ENCODE measurements at places on chromosomes 7 and 10. TPM values are rescaled to one million over a fixed set of nuclear protein-coding genes. Genes with fewer than 3 reads are reported as not detected.

The COL17A1 gene
- total RNA-seq, result not detected

The CYP3A7 gene
- total RNA-seq, result not detected

The RTKN2 gene
- 2.4 TPM for total RNA-seq

The PPP1R3C gene
- total RNA-seq, result 15.7 TPM

The CNPY1 gene
- total RNA-seq, result not detected

The RADIL gene
- 3.4 TPM for total RNA-seq

The XRCC2 gene
- 1.4 TPM for total RNA-seq

The CYP2E1 gene
- total RNA-seq, result 3.1 TPM

The STEAP2 gene
- total RNA-seq, result not detected

The CLDN4 gene
- 0.50 TPM for total RNA-seq

The KDM7A gene
- total RNA-seq, result 8.8 TPM

The CDC14C gene
- not detected for total RNA-seq

The TMEM176B gene
- total RNA-seq, result not detected

The SYT15B gene
- 10.5 TPM for total RNA-seq

The MRPS24 gene
- 90.7 TPM for total RNA-seq

The DYNC1I1 gene
- 43.3 TPM for total RNA-seq

The GOLGA7B gene
- not detected for total RNA-seq

The POM121L12 gene
- total RNA-seq, result not detected

The TNRC18 gene
- total RNA-seq, result 198 TPM

The IFIT3 gene
- total RNA-seq, result 19.9 TPM

The FAM131B gene
- total RNA-seq, result 18.4 TPM

The ADGRA1 gene
- total RNA-seq, result not detected

The DOCK1 gene
- total RNA-seq, result 68.7 TPM

The ZNF273 gene
- 2.8 TPM for total RNA-seq

The NANOS1 gene
- total RNA-seq, result 9.1 TPM

The TEX47 gene
- not detected for total RNA-seq

The NXPH1 gene
- not detected for total RNA-seq

The ZNF3 gene
- total RNA-seq, result 39.2 TPM

The ADAM12 gene
- total RNA-seq, result 45.6 TPM

The IFIT1B gene
- total RNA-seq, result not detected

The HIBADH gene
- total RNA-seq, result 34.4 TPM
